Mucosa of descending colon (tissue), 3 donors: ENCODE measurements at places on chromosomes 5 and 9. TPM values are rescaled to one million over a fixed set of nuclear protein-coding genes. Genes with fewer than 3 reads are reported as not detected.

Gene ACOT12
- not detected for total RNA-seq

Gene SLC46A2
- 0.16 TPM for total RNA-seq

- DNase-seq = no peak
Measured at GRCh38 chr5:91307048-91307447, 76.1 kb downstream of the ARRDC3 start.

GRCh38 chr9:404234-404633 lies 189.6 kb downstream of the DOCK8 start:
- no peak for DNase-seq
